Osteoblast (primary cell): ENCODE measurements at places on chromosomes 13 and 19. TPM values are rescaled to one million over a fixed set of nuclear protein-coding genes. Genes with fewer than 3 reads are reported as not detected.

The SMIM17 gene
- total RNA-seq, result under 0.01 TPM in 1 of 2 replicates, not detected in the other

The KLF16 gene
- 6.9 and 11.5 TPM in 2 replicates for total RNA-seq

The OVOL3 gene
- total RNA-seq, result not detected in 2 replicates

The TMPRSS9 gene
- total RNA-seq, result 0.29 and 1.1 TPM in 2 replicates

DNA sequence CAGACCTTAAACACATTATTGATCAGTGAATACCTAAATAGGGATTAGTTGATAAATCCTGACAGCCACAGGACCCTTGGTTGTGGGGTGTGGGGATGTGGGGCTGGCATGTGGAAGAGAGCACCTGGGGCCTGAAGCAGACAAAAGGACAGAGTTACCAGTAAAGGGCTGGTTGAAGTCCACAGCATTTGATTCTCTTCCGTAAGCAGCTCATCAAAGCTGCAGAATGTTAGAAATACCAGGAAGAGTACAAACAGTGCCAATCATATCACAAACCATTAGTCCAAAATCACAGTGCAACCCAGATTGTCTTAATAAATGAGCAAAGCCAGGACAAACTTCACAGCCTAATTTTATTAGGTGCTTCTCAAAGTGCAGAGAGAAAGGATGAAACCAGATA, 92.5 kb upstream of the KL start:
- DNase-seq, result no peak
- H3K4me3 ChIP-seq, result no peak overlapping the region
- H3K36me3 ChIP-seq, result no peaks in the 10 kb centered on the region
- H3K4me1 ChIP-seq, result no peaks in the 10 kb centered on the region
- H3K27ac ChIP-seq, result no peak overlapping the region

GRCh38 chr19:7450243-7451223, 38.3 kb downstream of the PEX11G start:
- peaks cover 52% of the 10 kb centered on the region for H3K36me3 ChIP-seq
- no peak overlapping the region for H3K27ac ChIP-seq
- H3K4me3 ChIP-seq, result no peak overlapping the region
- H3K4me1 ChIP-seq, result no peaks in the 10 kb centered on the region
- H3K27me3 ChIP-seq, result no peaks in the 10 kb centered on the region

DNA sequence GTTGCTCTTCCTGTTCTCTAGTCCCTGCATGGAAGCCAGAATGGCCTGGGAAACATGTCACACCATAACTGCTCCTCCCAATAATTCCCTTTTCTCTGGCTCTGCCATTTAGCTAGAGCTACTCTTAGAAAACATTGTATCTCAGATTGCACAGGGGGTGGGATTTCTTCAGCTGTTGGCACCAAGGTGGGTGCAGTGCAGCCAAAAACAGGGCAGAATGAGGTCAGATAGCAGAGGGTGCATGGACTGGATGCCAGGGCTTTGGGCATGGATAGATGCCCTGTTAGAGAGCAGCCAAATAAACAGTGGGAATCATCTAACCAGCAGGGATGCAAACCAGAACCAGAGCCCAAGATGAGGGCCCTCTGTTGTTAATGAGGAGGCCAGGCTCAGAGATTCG, 4.9 kb upstream of the AMER2 start:
- H3K36me3 ChIP-seq, result no peaks in the 10 kb centered on the region
- DNase-seq, result no peak
- no peak overlapping the region for H3K27ac ChIP-seq
- peaks cover 20% of the 10 kb centered on the region for H3K27me3 ChIP-seq

DNA sequence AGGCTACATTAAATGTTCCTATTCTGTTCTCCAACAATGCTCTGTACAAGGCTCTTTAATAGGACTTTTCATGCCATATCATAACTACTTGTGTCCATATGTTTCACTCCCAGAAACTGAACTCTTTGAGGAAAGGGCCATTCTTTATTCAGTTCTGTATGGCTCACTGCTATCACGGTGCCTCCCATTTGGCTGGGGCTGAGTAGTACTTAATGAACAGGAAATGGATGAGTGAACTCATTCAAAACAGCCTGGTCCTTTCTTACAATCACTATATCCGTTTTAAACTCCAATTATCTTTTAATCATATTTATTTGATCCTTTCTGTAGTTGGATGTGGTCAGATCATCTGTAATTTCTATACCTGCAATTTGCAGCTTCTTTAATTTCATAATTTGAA, 410.6 kb downstream of the TBC1D4 start:
- no peaks in the 10 kb centered on the region for H3K27me3 ChIP-seq
- no peak overlapping the region for H3K4me3 ChIP-seq
- no peaks in the 10 kb centered on the region for H3K4me1 ChIP-seq
- no peaks in the 10 kb centered on the region for H3K36me3 ChIP-seq
